ENCODE measurements at places on chromosomes 3 and 15.
A peak's percentile ranks its signal among the peaks of the same experiment; 100 is the strongest.

GRCh38 chr15:81502439-81502838 lies 128.4 kb upstream of the TMC3 start:
- no peak for DNase-seq

DNA sequence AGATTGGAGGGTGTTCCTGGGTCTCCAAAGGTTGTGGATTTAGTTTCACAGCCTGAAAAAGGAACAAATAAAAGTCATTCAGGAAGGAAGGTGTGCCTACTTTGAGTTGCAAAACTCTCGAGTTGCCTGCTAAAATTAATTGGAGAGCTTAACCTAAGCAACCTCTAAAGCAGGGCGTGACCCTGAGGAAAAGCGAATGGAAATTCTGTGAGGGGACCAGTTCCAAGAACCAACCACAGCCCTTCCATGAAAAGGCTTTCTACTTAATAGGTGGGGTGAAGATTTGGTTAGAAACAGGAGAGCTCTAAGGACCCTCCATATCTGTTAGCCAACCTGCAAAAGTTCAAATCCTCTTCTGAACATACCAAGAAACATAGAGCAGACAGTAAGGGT lies 1.5 kb downstream of the CD80 start:
- no peak for DNase-seq

- no peak for DNase-seq
Measured at GRCh38 chr15:88697276-88697675, 58.5 kb downstream of the ISG20 start.

DNA sequence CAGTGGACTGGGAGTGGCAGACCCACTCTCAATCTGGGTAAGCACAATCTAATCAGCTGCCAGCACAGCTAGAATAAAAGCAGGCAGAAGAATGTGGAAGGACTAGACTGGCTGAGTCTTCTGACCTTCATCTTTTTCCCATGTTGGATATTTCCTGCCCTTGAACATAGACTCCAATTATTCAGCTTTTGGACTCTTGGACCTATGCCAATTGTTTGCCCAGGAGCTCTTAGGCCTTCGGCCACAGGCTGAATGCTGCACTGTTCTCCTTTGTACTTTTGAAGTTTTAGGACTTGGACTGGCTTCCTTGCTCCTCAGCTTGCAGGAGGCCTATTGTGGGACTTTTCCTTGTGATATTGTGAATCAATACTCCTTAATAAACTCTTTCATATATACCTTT lies 477.7 kb upstream of the ZNF385D start:
- DNase-seq: no peak

DNA sequence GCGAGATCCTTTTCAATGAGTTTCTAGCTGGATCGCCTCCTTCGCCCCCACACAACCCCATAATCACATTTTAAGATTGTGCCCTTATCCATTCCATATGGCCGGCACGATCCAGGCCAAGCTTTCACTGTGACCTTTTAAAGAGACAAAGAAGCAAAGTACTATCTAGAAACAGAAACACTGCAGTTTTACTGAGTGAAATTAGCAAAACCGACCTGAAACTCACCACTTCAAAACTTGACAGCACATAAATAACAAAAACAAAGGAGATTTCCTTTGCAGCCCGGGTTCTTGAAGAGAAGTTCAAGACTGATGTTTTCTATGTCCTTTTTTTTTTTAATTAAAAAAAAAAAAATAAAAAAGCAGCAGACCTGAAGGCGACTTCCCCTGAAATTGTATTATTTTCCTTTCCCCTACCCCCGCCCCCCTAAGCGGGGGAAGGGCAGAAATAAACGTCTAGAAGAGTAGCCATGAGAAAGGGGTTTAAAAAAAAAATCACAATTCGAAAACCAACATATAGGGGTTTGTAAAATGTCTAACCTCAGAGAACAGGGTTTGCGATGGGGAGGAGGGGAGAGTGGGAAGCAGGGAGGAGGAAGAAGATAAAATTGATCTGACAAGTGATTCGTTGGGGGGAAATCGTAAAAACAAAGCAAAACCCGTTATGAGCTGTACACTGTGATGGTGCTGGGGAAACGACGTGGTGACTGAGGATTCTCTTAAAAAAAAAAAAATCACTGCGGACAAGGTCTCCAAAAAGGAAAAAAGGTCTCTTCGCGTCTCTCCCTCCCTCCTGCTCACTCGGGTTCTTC lies 1.5 kb downstream of the SATB1 start:
- peak; percentile 26 for DNase-seq

GRCh38 chr3:24944805-24945520 lies 450.3 kb upstream of the THRB start:
- DNase-seq: no peak
